T-cell (primary cell): ENCODE measurements at places on chromosomes 4 and X.

DNA sequence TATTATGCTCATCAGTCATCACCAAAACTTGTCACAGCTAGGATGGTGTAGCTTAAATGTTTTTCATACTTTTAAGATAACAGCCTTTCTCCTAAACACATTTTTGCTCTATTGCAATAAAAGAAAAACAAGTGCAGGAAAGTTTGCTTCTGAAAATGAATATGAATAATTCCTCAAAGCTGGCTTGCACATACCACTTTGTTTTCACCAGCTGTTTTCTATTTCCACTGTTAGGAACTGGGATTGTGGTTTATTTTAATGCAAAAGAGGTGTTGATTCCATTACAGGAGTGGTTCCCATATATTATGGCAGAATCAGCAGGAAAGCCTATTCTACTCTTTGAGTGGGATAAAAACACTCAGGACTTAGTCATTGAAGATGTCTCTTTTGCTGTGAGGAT lies 145.9 kb downstream of the PPA2 start:
- DNase-seq: no peak

DNA sequence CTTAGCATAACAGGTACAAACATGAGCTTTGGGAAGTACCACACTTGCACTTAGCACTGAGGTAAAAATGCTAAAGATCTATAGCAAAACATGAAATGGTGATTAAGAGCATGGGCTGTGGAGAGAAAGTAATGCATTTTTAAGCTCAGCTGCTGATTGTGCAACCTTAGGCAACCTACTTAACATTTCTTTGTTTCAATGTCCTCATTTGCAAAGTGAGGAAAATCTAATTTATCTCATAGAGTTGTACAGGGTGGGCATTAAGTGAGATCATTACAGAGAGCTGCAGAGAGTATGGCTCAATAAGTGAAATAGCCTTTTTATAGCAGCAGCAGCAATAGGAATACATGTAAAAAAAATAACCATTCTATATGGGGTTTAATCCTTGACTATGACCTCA lies 87.0 kb downstream of the PAK3 start:
- DNase-seq: no peak

GRCh38 chr4:91914176-91914804 lies 389.5 kb upstream of the GRID2 start:
- no peak for DNase-seq

DNA sequence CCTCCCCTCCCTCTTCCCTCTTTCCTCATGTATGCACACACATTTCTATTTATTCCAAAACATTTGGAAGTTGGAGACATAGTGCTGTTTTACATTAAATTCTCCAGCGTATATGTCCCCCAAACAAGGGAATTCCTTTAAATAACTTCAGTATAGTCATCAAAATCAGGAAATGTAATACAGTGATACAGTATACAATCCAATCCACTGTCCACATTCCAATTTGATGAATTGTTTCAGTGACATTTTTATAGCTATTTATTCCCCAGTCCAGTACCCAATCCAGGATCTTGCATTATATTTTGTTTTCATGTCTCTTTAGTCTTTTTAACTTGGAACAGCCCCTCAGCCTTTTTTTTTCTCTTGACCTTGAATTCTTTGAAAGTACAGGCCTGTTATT lies 233.0 kb downstream of the DKK2 start:
- DNase-seq: no peak

GRCh38 chrX:24080704-24081103 lies 25.9 kb downstream of the EIF2S3 start:
- no peak for DNase-seq

- no peak for DNase-seq
These were observed 170.0 kb upstream of the GLRA2 start for GRCh38 chrX:14359316-14359715.

DNA sequence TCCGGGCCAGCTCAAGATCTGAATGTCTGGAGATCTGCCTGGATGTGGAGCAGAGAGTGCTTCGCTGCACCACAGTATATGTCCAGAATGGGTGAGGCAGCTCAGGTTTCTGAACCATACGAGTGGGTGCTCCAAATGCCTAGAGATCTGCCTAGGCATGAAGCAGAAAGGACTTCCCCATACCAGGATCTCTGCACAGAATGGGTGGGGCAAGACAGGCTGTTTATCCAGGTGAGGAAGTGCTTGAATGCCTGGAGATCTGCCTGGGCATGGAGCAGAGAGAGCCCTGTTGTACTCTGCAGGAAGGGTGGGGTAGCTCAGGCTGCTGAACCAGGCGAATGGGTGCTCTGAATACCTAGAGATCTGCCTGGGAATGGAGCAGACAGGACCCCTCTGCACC lies 45.4 kb upstream of the MAGEC2 start:
- DNase-seq: no peak

DNA sequence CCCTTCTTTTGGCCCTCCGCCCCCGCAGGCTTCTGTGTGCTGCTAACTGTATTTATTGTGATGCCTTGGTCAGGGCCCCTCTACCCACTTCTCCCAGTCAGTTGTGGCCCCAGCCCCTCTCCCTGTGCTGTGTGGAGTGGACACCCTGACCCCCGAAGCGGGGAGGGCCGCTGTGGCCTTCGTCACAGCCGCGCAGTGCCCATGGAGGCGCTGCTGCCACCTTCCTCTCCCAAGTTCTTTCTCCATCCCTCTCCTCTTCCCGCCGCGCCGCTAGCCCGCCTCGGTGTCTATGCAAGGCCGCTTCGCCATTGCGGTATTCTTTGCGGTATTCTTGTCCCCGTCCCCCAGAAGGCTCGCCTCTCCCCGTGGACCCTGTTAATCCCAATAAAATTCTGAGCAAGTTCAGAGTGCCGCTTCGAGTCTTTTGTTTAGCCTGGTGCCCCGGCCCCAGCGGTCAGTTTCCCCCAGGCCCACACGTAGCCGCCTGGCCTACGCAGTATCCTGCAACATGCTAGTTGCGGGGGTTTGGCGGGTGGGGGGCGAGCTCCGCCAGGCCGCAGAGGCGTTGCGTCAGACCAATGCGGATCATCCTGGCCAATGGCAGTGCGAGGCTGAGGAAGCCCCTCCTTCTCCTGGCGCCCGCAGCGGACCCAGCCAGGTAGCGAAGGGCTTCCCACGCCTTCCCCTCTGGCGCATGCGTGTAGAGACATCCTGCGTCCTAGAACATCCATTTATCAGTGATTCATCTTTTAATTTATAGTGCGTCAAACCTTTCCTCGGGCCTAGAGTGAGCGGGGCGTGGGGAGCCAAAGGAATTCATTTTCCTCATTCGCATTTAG lies 5.6 kb upstream of the KANTR start:
- DNase-seq: peak; percentile 50

DNA sequence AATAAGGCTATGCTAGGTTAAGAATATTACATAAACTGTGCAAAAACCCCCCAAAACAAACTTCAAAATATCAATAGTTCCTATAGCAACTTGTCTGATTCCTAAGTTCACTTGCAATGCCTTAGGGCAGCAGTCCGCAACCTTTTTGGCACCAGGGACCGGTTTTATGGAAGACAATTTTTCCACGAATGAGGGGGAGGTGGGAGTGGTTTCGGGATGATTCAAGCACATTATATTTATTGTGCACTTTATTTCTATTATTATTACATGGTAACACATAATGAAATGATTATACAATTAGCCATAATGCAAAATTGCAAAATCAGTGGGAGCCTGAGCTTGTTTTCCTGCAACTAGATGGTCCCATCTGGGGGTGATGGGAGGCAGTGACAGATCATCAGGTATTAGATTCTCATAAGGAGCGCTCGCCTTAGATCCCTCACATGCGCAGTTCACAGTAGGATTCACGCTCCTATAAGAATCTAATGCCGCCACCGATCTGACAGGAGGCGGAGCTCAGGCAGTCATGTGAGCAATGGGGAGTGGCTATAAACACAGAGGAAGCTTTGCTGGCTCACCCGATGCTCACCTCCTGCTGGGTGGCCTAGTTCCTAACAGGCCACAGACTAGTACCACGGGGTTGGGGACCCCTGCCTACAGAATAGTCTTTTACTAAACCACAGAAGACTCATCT lies 39.7 kb downstream of the ACOX3 start:
- DNase-seq: no peak

GRCh38 chrX:153920546-153920945 lies 5.5 kb downstream of the ARHGAP4 start:
- DNase-seq: no peak

- no peak for DNase-seq
These were observed 12.6 kb downstream of the DOCK11 start for GRCh38 chrX:118508221-118508620.

GRCh38 chrX:106783716-106784115 lies 18.8 kb upstream of the TBC1D8B start:
- no peak for DNase-seq

DNA sequence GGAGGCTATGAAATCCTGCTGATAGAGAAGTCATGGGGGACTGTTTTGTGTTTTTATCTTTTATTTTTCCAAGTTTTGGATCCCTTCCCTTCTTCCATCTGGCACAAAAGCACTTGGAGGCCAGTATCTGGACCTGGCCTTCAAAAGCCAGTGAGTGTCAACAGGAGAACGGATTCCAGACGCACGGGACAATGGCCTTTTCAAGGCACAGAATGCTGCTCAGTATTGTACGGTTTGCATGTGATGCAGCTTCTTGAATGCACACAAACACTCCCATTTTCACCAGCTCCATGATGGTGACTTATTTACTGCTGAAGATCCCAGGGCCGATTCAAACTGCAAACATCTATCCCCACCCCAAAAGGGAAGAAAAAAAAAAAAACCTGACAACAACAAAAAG lies 145.4 kb downstream of the CPEB2 start:
- no peak for DNase-seq

DNA sequence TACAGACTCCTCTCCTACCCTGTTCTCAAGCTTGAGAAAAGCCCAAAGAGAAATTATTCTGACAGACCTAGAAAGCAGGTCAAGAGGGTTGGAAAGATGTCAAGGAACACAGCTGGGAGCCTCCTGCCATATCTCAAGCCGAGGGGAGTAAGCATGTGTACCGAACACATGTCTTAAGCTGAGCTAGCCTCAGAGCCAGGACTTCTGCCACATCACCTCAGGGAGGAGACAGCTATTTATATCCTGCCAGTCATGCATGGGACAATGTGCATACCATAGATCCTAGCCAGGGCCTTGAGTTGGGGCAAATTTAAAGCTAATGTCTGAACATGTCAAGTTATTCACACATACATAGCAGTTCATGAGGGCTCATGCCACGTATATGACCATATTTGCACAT lies 11.8 kb downstream of the TMEM31 start:
- no peak for DNase-seq

- DNase-seq: no peak
These were observed 22.1 kb upstream of the NDST3 start for GRCh38 chr4:118012142-118012541.

GRCh38 chrX:109818976-109819375 lies 85.9 kb upstream of the ACSL4 start:
- DNase-seq: no peak

DNA sequence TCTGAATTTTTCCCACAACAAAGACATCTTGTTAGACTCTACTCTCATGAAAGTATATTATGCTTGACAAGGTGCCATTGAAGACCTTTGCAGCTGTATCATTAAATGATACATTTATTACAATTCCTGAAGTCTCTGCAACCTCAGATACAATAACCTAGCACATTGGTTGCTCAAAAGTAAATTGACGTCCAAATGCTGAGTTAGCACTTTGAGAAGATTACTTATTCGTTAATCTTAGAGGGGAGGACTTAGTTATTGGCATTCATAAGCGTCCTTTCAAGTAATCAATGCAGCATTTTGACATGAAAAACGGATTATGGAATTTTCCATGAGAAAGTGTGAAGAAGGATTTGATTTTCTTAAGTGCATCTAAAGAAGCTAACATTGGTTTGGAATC lies 151.6 kb downstream of the ARSF start:
- DNase-seq: no peak

GRCh38 chr4:114237997-114238396 lies 258.6 kb upstream of the ARSJ start:
- DNase-seq: no peak

DNA sequence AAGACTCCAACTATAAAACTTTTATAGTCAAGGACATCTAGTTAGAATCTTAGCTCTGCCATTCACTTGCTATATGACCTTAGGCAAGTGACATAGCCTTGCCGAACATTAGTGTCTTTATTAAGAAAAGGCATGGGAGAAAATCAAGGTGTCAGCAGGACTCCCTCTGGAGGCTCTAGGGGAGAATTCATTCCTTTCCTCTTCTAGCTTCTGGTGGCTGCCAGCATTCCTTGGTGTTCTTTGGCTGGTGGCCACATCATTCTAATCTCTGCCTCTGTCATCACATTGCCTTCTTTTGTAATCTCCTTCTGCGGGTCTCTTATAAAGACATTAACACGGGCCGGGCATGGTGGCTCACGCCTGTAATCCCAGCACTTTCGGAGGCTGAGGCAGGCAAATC lies 99.8 kb downstream of the PPP1R2C start:
- DNase-seq: no peak

- no peak for DNase-seq
These were observed 86.9 kb upstream of the BMP2K start for GRCh38 chr4:78689261-78689660.

DNA sequence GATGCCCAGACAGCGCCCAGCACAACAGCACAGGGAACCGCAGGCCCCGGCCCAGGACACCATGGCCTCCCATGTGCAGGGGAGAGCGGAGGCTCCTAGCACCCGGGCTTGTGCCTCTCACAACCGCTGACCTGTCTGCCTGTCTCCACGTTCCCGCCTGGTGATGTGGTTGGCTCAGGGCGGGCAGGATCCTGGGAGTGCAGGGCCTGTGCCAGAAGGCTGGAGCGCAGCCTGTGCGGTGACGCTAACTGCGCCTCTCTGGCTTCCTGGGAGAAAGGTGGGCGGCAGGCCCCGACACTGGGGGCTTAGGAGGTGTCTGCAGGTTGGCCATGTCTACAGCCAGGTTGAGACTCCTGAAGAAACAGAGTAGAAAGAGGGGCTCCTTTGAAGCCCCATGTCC lies 48.7 kb downstream of the CPZ start:
- no peak for DNase-seq

DNA sequence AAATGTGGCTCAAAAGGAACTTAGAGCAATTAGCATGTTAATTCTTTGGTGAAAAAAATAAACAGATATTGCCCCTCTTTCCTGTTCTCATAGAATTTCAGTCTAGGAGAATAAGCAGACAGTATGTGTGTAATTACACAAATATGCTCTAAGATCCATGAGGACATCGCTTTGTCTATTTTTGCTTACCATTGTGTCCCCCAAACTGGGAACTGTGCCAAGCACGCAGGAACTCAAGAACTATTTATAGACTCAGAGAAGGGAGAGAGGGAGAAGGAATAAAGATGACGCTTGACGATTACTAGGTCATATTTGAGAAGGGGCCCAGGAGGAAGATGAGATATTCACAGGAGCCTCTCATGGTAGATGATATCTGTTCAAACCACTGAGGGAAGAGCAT lies 692.6 kb downstream of the RAB28 start:
- DNase-seq: no peak

- DNase-seq: no peak
These were observed 206.4 kb upstream of the PACRGL start for GRCh38 chr4:20493761-20494353.

GRCh38 chr4:22824091-22824490 lies 131.4 kb downstream of the GBA3 start:
- DNase-seq: no peak

DNA sequence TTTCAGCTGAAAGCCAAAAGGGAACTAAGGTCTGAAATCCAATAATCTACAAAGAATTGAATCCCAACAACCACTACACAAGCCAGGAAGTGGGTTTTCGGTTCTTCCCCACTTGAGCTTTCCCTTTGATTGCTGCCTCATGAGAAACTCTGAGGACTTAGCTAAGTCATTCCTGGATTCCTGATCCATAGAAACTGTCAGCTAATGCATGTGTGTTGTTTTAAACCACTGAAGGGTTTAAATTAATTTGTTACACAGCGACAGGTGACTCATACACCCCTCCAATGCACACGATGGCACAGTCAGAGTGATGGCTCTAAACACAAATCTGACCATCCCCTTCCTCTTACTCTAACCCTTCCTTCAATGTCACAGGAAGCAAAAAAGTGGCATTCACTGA lies 282.9 kb downstream of the RAB28 start:
- no peak for DNase-seq
